ENCODE measurements at places on chromosomes 16 and 17. TPM values are rescaled to one million over a fixed set of nuclear protein-coding genes. Genes with fewer than 3 reads are reported as not detected.

Gene CLEC3A
- not detected for polyA plus RNA-seq

Gene ABCA6
- 2.9 TPM for polyA plus RNA-seq

- DNase-seq: no peak
These were observed 10.0 kb downstream of the BTBD17 start for GRCh38 chr17:74351552-74352210.

GRCh38 chr16:13926891-13927290, 6.9 kb downstream of the ERCC4 start:
- no peak for DNase-seq

DNA sequence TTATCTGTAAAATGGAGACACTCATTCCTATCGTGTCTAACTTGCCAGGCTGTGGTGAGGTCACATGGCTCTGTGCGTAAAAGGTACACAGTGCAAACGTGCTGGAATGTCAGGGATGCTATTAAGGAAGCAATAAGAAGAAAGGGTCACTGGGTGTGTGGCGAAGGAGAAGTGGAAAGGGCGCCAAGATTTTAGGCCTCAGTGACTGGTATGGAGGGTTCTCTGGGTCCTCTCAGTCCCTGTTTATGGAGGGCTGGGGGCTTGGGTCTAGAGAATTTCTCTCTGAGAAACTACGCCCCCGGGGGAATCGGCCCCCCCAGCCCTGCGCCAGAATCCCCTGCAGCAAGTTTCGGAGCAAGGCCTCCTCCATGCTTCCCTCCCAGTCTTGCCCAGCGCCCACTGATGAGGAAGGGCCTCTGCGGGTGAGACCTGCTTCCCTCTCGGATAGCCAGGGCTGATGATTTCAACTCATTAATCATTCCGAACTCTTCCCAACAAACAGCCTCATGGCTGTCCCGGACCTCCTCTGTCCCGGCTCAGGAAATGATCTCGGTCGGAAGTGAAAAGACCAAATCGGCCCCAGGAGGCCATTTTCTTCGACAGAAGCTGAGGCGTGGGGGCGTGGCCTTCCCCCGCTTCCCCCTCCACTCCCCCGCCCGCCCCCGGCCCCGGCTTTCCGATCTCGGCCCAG, 1.2 kb upstream of the HEXIM1 start:
- DNase-seq: peak; percentile 90

- no peak for DNase-seq
These were observed 21.2 kb upstream of the HOXB9 start for GRCh38 chr17:48647103-48647962.

- no peak for DNase-seq
These were observed 33.2 kb upstream of the FAM20A start for GRCh38 chr17:68634345-68634876.

Gene NBR1
- polyA plus RNA-seq: 22.0 TPM

GRCh38 chr16:3625911-3626732, 14.7 kb upstream of the SLX4 start:
- no peak for DNase-seq

Gene HEXD
- 272 TPM for polyA plus RNA-seq

GRCh38 chr17:45640141-45640850, 143.8 kb upstream of the CRHR1 start:
- peak; percentile 85 for DNase-seq

Gene RAI1
- 19.7 TPM for polyA plus RNA-seq

Gene SLC2A4
- 0.07 TPM for polyA plus RNA-seq

Gene GCGR
- 0.13 TPM for polyA plus RNA-seq

GRCh38 chr17:17056156-17056539, 13.9 kb downstream of the MPRIP start:
- no peak for DNase-seq

Gene HIGD1B
- not detected for polyA plus RNA-seq

DNA sequence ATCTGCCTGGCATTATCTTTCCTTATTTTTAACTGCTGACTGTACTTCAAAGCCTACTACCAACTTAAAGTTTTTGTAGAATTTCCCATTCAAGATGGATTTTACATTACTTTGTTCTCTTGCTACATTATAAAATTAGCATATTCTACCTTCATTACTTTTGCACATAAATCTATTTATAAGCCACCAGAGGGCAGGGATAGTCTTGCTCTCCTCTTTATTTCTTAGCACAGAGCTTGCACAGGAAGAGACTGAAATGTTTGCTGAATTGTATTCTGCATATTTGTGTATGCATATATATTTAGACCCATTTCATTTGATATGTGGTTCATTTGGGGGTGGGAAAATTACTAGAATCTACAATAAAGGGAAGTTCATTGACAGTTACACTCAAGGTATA, 108.0 kb downstream of the SKAP1 start:
- DNase-seq: no peak

Gene COIL
- 10.0 TPM for polyA plus RNA-seq

- peak; percentile 45 for DNase-seq
These were observed 97.8 kb downstream of the BANP start for GRCh38 chr16:88048985-88049384.

Gene NPIPA7
- polyA plus RNA-seq: 18.1 TPM

DNA sequence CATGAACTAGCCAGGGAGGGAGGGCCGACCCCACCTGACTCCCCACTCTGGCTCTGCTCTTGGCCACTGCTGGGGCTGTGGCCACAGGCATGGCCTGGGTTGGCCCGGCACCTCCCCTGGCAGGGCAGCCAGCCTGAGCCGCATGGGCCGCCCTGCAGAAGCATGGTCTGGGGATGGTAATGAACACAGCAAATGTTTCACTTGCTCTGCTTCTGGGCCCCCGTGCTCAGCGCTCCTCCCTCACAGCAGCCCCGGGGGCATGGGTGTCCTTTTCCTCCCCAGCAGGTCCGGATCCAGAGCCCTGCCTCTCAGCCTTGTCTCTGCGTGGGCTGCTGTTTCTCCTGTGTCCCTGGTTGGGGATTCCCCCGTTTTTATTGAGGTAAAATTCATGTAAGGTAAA, 30.9 kb upstream of the KCNJ12 start:
- peak; percentile 67 for DNase-seq

DNA sequence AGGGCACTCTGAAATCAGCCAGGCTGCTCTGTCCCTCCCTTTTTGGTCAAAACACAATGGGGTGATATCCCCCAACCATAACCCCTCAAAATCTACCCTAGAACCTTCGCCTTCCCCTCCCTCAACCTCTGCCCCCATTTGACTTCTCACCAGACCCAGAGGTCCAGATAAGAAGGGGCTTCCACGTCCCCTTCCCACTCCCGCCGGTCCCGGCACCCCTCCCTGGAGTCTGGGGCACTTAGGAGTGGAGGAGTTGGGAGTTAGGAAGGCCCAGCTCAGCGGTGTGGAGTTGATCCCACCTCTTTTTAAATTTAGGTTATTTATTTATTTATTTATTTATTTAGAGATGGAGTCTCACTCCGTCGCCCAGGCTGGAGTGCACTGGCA, 619 bp upstream of the TMEM92 start:
- DNase-seq: peak; percentile 70

Gene SKA2
- polyA plus RNA-seq: 30.2 TPM

- no peak for DNase-seq
These were observed 215.3 kb upstream of the KIF2B start for GRCh38 chr17:53607475-53607874.

- DNase-seq: peak; percentile 15
These were observed 24.4 kb upstream of the CREBBP start for GRCh38 chr16:3904875-3905274.

DNA sequence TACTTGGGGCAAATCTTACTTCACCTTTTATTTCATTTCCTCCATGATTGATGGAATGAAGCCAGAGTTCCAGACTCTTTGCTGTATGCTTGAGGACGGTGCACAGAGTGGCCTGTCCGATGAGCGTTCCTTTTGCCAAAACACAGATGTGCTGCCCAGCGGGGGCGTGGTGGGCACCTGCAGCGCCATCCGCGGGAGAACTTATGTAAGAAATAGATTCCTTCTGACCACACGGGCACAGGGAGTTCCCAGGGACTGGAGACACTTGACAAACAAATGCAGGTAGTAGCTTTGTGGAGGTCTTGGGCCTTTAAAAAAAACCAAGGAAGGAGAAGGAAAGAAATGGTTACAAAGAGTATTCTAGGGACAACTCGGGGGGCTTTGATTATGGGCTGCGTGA, 30.6 kb downstream of the CRAMP1 start:
- no peak for DNase-seq

- no peak for DNase-seq
These were observed 182.9 kb downstream of the RBFOX1 start for GRCh38 chr16:7515543-7515942.

- DNase-seq: peak; percentile 76
These were observed 74.4 kb upstream of the ARL4D start for GRCh38 chr17:43324205-43324893.

Gene PRSS36
- 2.6 TPM for polyA plus RNA-seq

- peak; percentile 77 for DNase-seq
These were observed 1.4 kb downstream of the YPEL2 start for GRCh38 chr17:59332749-59333377.

GRCh38 chr17:1004769-1005295, 7.9 kb downstream of the TIMM22 start:
- DNase-seq: peak; percentile 69

- no peak for DNase-seq
These were observed 221.5 kb downstream of the IRF8 start for GRCh38 chr16:86120201-86121192.

- DNase-seq: peak; percentile 79
These were observed 1.2 kb upstream of the MIF4GD start for GRCh38 chr17:75271955-75272847.

DNA sequence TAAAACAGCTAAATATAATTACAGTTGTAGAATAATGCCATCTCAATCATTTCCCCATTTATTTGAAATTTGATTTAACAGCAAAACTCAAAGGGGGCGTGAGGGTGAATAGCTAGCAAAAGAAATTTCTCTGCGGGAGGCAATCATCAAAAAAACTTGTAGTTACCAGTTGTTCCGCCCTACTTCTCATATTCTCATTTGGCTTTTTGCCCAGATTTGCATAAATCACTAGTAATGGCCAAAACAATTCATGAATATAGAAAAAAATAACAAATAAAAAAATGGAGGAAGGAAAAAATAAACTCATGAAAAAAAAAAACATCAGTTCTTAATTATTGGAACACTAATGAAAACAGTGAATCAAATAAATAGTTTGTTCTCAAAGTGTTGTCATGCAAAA, 722.6 kb upstream of the KIF2B start:
- DNase-seq: no peak

GRCh38 chr16:84190731-84191388, at the start of gene ADAD2:
TSS of gene ADAD2 (plus strand) at chr16:84191157. CDS start at chr16:84191231, 74 bp downstream.
- no peak for DNase-seq

- no peak for DNase-seq
These were observed 138.6 kb downstream of the TOX3 start for GRCh38 chr16:52408191-52408845.

- DNase-seq: no peak
These were observed 26.9 kb downstream of the ZNRF1 start for GRCh38 chr16:75025761-75026160.

- no peak for DNase-seq
These were observed 11.6 kb downstream of the CDK5R1 start for GRCh38 chr17:32498391-32498790.

Gene SCNN1G
- 0.03 TPM for polyA plus RNA-seq

Gene MOSMO
- polyA plus RNA-seq: 9.5 TPM

GRCh38 chr16:9797306-9797705, 384.9 kb downstream of the GRIN2A start:
- no peak for DNase-seq

DNA sequence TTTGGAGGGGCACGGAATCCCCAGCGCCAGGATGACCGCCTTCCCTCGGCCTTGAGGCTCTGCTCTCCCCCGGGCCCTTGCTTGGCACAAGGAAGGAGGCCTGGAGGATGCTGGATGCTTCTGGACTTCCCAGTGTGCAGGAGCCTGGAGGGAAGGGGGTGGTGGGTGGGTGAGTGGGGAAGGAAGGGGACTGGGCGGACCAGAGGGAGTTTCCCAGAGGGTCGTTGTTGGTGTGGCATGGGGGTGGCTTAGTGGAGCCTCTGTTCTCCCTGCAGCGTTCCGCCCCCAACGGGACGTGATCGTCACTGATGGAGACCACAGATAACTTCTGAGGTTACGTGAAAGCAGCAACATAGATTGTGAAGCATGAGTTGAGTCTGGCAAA, 140.0 kb downstream of the IRF8 start:
- no peak for DNase-seq

- DNase-seq: no peak
These were observed 36.6 kb downstream of the RBFOX1 start for GRCh38 chr16:7369204-7369603.

DNA sequence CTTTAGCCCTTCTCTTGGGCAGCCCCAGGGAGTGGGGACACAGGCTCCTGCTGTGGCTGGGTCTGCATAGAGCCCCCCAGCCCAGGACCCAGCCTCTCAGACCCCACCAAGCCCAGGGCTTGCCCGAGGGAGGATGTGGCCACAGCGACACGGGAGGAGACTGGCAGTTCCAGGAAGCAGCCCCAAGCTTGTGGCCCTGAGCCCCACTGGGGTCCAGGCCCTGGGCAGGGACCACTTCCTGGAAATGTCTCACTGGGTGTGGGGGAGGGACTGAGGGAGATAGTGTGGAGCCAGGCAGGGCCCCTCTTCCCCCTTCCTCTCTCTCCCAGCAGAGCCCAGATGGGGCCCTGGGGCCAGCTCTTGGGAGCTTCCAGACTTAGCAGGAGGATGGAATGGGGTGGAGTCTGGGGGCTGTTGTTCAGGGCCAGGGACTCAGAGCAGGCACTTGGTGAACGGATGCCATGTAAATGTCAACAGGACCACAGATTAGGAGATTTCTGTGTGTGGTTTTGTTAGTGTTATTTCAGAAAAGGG, 35.3 kb downstream of the ADGRG5 start:
- peak; percentile 87 for DNase-seq

- DNase-seq: peak; percentile 74
These were observed 5.9 kb downstream of the UBTF start for GRCh38 chr17:44213403-44214229.

DNA sequence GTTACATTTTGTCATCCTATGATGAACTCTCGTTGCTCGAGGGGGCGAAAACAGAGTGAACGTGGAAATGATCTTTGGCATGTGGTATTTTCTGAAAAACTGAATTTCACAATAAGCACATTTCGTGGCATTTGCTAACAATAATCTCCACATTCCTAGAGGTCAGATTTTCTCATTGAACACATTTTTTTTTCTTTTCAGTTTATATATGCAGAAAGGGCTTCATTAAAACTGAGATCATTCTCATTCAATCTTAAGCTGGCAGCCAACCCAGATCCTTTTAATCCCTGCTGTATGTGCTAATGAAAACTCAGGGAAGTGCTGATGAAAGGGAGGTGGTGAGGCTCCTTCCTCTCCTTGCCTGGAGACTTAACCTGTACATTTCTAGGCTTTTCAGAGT, 52.6 kb downstream of the PRKCA start:
- no peak for DNase-seq
